Suppressor macrophage (primary cell): ENCODE measurements at places on chromosomes 4 and X.

DNA sequence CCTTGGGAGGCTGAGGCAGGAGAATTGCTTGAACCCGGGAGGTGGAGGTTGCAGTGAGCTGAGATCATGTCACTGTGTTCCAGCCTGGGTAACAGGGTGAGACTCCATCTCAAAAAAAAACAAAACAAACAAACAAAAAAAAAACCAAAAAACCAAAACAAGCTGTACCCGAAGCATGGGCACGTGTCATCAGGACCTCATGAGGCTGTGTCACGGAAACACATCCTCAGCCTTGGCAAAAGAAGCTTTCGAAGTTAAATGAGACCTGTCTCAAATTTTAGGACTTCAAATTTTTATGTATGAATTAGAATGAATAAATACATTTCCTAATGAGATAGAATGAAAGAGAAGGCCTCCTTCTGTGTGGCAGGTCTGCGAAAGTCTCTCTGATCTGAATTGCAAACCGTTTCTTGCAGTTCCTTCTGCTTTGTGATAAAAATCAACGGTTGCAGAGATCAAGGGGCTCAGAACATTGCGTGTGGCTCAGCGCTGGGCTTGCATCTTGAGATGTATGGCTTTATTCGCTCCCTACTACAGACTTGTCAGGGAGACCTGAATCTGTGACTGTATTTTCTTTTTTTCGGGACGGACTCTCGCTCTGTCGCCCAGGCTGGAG is 19.5 kb upstream of the CRLF2 start:
- no peak for DNase-seq

DNA sequence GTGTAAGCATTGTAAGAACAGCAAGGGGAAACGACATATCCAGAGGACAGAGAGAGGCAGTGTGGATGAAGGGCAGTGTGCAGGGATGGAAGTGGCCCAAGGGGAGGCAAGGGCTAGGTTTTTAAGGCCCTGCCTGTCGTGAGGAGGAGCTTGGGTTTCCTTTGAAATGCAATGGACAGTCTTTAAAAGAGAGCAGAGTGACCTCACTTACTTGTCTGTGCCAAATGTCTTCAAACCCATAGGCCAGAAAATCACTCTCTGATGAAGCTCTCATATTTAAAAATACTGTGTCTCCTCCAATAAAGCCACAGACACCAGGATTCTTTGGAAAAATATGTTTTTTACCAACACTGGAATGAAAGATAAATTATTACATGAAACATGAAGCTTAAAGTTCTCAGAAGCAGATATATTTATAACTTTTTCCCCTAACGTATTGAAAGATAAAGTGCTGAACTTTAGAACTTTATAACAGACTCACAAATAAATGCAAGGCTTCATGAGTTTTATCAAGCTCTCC is 19.2 kb upstream of the ATXN3L start:
- no peak for DNase-seq

DNA sequence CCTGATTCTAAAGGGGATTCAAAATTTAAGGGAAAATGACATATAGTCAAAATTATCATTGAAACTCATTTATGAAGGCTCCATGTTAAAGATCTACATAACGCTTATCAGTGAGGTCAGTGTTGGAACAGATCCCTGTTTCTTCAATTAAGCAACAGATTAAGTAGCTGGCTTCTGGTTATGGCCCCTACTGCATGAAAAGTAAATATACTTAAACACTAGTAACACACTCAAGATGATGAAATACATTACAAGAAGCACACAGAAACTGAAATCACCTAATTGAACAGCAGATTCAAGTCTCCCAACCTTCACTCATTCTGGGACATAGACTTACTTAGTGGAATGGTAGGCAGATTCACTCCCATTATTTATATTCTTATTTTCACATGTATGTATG is 51.6 kb upstream of the SLC16A2 start:
- no peak for DNase-seq

DNA sequence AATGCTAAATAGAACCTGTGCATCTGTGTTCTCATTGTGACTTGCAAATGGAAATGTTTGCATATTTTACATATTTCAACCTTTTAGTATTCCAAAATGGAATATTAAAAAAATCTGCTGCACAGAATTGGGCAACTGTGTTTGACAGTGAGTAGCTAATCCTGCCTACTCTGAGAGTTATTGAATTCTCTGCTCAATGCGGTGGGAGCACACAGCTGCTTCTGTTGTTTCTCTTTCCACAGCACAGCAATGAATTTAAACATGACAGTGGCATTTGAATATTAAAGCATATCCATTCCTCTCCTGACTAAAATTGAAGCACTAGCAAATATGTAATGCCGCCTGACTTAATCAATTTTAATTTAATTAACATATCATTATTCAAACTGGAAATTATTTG is 366.6 kb downstream of the GASK1B start:
- no peak for DNase-seq

DNA sequence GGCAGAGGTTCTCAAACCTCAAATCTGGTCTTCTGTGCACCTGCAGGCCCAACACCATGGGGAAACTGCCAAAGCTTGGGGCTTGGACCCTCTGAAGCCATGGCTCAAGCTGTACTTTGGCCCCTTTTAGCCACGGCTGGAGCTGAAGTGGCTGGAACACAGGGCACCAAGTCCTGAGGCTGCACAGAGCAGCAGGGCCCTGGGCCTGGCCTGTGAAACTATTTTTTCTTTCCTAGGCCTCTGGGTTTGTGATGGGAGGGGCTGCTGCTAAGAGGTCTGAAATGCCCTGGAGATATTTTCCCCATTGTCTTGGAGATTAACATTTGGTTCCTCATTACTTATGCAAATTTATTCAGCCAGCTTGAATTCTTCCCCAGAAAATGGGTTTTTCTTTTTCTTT is 18.3 kb upstream of the PI4K2B start:
- no peak for DNase-seq

DNA sequence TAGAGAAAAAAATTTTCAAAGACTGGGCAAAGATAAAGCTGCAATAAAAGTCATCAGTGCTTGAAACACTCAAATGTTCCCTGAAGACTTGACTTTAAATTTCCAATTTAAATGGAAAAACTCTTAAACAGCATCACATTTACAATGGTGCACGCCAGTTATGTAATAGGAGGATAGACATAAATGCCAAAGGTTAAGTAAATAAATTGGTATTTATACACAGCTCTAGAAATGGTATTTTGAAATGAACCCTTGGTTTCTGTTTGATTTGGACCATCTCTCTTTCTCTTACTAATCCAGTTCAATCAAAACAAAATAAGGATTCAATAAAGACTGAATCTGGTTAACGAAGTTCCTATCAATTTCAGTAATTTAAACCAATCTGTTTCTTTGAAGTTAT is 272.6 kb downstream of the GPM6A start:
- DNase-seq: no peak

DNA sequence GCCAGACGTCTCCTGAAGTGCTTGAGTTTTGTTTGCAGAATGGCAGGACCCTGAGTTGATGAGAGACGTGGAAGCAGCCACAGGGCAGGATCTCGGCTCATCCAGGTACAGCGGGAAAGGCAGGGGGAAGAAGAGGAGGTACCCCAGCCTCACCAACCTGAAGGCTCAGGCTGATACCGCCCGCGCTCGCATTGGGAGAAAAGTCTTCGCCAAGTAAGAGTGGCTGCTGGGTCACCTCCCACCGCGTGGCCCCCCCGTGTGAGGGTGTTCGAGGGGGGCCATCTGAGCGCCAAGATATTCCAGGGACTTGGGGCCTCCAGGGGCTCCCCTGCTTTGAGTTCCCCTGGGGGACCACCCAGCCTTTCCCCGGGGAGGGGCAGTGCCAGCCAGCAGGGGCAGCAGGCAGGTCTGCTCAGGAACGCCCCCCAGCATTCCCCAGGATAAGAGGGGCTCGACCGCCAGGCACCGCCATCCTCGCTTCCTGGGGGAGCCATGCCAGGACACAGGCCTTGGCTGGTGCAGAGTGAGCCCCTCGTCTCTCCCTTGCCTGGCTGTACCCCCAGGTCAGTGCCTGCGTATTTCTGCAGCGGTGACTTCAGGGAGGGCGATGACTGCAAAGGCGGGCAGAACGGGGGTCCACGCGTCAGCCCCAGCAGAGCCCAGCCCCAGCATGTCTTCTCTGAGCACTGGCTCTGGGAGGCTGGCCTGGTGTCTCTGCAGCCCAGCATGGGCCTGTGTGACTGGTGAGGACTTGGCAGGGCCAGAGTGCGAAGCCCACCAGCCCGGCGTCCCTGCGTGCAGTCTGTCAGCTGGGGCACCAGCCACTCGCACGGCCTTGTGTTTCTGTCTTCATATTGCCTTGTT is 22.3 kb downstream of the NKX1-1 start:
- DNase-seq: no peak

DNA sequence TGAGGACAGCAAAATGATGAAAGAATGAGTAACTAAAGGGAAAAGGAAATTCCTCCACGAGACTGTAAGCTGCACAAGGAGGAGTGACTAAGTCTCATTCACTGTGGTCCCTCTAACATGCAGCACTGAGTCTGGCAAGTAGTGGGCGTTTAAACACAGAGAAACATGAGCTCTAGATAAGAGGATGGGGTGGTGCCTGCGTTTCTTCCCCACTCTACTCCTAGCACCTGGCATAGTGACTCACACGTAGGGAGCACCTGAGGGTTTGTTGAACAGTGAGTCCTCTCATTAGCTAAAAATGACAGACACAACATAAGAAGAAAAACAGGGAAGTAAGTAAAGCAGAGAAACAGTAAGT is 105.8 kb upstream of the CBR4 start:
- peak; percentile 60 for DNase-seq

GRCh38 chr4:146943691-146944375 is 1.8 kb downstream of the TTC29 start:
- DNase-seq: no peak

GRCh38 chr4:22458098-22458497 is 57.8 kb downstream of the ADGRA3 start:
- no peak for DNase-seq
